ENCODE measurements at places on chromosomes 11 and 22. TPM values are rescaled to one million over a fixed set of nuclear protein-coding genes. Genes with fewer than 3 reads are reported as not detected.
A peak's percentile ranks its signal among the peaks of the same experiment; 100 is the strongest.

Gene POTEH
- total RNA-seq = not detected

Gene LRRN4CL
- 20.0 TPM for total RNA-seq

Gene ENTHD1
- total RNA-seq = not detected

Gene HEPN1
- total RNA-seq = not detected

Gene OR52N4
- total RNA-seq = not detected

Gene PTPN5
- not detected for total RNA-seq

Gene C1QTNF4
- not detected for total RNA-seq

Gene OR8G1
- not detected for total RNA-seq

DNA sequence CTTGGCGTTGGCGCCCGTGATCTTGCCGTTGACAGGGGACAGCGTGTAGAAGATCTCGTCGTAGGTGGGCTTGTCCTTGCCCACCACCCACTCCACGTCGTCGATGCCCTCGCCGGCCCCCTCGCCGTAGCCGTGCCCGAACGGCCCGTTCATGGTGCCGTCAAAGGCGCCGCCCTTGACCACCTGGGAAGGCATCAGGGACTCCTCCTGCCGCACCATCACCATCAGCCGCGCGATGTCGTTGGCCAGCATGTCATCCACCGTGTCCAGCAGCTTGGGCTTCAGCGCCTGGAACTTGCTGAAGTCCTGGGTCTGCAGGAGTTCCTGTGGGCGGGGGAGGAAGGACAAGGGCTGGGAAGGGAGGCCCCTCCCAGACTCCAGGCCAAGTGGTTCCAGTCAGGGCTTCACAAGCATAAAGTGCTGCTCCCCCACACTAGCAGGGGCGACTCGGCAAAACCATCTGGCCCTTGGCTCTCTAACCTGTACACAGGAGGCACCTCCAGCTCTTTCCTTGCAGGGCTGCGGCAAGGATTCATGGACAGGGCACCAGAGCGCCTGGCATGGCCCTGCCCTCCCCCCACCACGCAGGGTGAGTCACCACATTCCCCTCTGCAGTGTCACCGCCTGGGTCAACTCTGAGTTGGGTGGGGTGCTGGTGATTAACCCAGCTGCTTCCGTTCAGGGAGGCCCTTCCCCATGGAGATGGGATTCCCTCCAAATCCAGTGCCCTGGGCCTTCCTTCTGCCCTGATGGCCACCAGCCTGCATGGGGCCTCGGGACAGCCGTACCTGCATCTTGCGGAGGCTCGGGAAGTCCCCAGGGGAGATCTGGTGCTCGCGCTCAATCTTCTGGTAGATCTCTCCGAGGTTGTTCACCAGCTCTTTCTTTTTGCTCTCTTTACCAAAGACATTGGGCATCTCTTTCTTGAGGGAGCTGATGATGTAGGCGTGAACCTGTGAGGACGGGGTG is 10.4 kb upstream of the CDC42BPG start:
- DNase-seq = peak; percentile 82

GRCh38 chr22:27349456-27349855 is 452.1 kb downstream of the MN1 start:
- DNase-seq = no peak

- no peak for DNase-seq
These were observed 6.5 kb upstream of the MFNG start for GRCh38 chr22:37492428-37493344.

DNA sequence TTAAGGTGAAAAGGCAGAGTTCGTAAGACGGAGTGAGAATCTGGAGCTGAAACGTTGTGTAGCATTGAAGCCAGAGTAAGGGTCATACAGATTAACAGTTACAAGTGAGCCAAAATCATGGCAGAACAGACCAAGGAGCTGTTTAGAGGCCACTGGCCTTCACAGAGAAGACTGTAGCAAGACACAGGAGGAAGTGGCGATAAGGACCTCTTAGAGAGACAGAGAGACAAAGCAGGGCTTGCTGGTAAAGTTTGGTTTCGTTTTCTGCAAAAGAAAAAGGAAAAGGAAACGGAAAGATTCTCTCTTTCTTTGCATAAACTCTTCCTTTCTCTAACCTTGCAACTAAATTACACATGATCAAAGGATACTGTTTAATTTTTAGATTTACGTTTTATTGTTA is 83.0 kb downstream of the AASDHPPT start:
- no peak for DNase-seq

- peak; percentile 93 for DNase-seq
These were observed 96.5 kb upstream of the FGF3 start for GRCh38 chr11:69915501-69916250.

DNA sequence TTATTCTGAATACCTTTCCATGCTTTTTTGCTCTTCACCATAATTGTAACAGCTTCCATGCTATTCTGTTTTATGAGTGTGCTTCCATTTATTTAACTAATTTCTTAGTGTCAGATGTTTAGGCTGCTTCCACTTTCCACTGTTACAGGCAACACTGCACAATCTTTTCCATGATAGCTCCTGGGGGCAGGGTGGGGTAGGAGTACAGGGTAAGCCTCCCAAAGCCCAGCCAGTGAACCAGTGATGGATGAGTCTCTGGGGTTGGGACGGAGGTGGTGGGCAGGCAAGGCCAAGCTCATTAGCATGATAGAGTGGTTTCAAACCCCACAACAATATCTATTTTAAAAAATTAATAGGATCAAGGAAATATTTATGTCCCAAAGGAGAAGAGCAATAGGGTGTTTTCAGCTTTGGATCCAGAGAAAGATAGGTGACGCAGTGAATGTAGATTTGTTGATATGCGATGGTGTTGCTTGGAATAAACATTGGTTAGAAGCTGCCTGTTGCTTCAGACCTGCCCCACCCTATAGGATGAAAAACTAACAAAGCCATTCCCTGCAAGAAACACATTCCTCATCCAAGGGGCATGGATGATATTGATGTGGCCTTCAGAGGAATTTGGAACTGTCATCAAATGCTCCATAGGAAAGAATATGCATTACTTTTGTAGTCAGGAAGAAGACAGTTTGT is 17.1 kb upstream of the ELF5 start:
- no peak for DNase-seq

- DNase-seq = no peak
These were observed 4.2 kb downstream of the SEPTIN5 start for GRCh38 chr22:19718456-19719049.

GRCh38 chr11:95486466-95486865 is 255.5 kb upstream of the SESN3 start:
- no peak for DNase-seq

DNA sequence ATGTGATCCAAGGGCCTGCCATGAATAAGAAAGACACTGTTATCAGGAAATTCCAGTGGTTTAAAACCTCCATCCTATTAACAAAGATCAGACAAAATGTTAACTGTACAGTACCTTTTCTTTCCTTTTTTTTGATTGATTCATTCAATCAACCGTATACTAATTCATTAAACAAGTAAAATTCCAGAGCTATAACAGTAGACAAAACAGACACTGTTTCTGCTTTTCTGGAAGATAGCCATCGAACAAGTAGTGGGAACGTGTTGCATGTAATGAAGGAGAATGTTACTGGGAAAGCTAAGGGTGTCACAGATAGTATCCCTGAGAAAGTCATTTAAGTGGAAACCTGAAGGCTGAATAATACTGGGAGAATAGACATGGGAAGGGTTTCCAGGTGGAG is 73.7 kb upstream of the ALKBH3 start:
- DNase-seq = no peak

DNA sequence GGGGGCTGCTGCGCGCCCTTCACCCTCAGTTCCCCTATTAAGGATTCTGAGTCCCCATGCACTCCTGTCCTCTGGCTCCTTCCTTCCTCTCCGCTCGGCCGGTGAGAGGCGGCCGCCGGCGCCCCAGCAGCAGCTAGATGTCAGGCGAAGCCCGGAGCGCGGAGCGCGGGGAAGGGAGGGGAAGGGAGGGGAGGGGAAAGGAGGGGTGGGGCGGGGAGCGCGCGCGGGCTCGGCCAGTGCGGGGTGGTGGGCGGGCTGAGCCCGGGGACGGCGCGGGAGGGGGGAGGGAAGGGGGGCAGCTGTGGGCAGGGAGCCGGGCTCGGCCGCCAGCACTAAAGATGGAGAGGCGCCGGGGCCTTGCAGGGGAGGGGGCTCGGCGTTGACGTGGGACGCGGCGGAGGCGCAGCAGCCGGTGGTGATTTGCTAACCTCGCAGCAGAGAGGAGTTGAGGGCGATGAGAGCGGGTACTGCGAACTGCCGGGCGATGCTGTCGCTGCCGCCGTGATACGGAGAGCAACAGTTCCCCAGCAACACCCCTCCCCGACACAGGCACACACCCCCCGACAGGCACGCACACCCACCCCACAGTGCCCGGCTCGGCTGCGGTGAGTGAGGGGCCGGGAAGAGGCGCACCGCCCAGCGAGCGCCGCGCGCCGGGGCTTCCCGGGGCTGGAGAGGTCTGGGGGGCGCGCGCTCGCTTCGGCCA is at the start of gene ZBTB16:
TSS of gene ZBTB16 (plus strand) at position 434 of the 706 bp plus-strand sequence. CDS start 3,590 bp downstream, outside the sequence.
- peak; percentile 86 for DNase-seq

- DNase-seq = no peak
These were observed 84.3 kb downstream of the PHF21A start for GRCh38 chr11:46036969-46037368.

DNA sequence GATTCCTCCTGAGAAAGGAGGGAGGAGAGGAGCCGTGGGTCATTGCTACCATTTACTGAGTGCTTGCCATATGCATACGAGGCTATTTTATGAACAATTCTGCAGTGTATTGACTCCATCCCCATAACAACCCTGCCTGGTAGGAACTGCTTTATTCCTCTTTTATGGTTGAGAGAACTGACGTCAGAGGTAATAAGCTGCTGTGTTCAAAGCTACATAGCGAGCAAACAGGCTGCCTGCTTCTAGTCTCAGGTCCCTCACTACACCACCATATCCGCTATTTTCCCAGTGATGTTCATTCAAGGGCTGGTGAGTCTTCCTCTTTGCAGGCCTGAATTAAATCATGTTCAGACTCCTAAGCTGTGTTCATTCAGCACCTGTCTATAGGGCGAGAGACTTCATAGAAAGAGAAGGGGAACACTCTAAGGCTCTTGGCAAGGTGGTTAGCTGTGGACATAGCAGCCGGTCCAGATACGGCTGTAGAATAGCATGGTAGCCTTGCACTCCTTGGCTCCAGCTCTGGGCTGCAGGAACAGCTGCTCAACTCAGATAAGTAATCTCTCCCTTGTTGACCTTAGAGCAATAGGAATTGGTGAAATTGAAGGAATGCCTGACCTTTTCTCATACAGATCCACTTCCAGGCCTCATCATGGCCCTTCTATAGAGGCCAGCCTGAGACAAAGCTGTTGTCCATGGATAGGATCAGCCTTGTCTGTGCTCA is 82.6 kb downstream of the MICAL2 start:
- peak; percentile 48 for DNase-seq

DNA sequence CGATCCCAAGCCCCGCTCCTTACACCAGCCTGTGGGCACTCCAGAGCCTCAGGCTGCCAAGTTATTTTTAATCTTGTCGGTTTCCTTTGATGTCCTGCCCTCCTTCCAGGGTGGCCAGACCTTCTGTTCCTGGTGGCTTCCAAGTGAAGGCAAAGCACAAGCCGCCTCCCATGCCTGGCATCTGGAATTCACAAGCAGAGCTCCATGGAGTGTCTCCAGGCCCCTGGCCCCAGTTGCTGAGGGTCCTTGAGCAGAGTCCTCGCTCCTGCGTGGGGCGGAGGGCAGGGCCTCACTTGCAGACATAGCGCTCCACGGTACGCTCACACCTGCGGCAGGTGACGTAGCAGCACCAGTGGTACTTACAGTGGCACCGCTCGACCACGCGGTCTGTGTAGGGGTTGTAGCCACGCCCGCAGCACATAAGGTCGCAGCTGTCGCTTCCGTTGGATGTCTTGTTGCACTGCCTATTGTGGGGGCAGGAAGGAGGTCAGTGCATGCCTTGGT is 19.5 kb downstream of the WNT11 start:
- no peak for DNase-seq

DNA sequence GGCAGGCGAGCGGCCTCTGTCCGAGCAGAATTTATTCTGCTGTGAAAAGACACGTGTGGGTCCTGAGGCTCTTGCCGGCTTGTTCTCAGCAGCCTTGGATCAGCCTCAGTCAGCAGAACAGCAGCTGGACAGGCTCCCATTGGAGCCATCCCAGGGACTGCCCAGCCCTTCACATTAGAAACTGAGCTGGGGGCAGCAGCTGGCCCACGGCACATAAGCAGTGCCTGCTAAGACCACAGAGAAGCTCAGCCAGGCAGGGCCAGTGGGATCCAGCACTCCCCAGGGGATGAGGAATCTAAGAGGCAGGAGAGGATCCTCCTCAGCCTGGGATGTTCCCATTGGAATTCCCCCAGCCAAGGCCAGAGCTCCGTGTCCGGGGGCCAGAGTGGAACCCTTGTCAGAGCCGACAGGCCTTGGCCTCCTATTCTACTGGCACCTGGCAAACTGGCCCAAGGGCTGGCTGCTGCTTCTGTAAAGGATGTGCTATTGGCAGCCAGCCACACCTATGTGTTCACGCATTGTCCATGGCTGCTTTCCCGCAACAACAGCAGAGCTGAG is 18.2 kb downstream of the RTN4R start:
- DNase-seq = no peak

DNA sequence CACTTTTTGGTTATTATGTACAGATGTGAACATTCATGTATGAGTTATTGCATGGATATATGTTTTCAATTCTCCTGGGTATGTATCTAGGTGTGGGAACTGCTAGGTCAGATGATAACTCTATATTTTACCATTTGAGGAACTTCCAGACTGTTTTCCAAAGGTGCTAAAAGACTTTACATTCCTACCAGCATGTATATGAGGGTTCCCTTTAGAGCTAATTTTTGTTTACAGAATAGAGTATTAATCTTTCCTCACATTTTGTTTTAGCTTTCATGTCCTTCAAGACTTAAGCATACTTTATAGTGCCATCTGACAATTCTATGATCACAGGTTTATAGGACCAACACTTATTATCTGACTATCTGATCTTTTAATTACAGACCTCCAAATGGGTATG is 59.6 kb downstream of the HIRA start:
- no peak for DNase-seq

DNA sequence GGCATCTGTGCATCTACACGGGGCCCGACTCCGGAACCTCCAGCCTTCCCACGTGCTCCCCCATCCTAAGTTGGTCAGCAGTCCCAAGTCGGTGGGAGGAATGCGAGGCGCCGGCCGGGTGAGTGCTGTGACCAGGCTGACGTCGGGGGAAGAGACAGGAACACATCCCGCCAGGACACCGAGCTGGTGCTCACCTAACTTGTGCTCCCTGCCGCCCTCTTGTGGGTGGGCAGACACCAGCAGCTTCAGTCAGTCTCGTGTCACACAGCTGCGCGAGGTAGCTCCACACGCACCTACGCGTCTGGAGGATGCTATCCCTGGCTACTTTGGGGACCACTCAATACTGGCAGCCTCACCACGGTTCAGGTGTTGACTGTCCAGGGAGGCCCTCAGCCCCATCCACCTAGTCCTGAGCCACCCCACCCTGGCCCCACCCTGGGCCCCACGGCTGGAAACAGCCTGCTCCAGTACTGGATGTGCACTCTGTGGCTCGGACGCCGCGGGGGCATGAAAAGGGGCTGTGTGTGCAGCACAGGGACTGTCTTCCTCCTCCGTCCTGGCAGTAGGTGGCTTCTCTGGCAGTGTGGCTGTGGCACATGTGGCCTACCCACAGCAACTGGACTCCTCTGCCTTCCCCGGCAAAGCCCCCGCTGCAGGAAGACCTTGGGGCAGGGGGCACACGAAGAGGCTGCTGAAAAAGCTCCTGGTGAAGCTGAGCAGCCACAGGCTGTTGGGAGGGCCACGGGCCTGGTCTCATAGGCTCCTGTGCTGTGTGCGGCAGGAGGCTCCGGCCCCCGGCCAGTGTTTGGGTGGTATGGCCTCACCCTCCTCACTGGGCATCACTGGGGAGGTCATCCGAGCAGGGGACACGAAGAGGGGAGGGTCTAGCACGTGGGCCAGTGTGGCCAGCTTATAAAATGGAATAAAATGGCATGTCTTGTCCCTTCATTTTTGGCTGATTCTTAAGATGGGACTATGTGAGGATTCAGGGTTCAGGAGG is 11.2 kb upstream of the BID start:
- peak; percentile 66 for DNase-seq

GRCh38 chr22:46752286-46752987 is 10.0 kb upstream of the TBC1D22A start:
- no peak for DNase-seq

All from stomach (tissue), 19 donors.